ENCODE measurements at places on chromosomes 1 and 21.

- DNase-seq = no peak
Observed at GRCh38 chr1:201511941-201512539, 5.1 kb upstream of the CSRP1 start.

DNA sequence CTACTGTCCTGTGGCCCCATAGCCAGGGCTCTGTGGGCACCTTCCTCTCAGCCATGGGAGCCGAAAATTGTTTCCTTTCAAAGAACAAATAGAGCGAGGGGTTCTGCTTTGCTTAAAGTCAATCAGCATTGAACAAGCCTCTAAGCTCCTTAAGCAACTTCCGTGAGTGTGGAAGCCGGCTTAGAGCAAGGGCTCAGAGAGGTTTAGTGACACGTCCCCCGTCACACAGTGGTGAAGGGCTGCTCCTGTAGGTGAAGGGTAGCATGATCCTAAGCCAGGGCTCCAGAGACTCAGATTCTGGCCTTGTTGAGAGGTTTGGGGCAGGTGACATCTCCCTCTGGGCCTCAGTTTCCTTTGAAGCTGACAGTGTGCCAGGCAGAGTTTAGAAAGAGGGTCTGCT lies 94.0 kb upstream of the WNT4 start:
- no peak for DNase-seq

- no peak for DNase-seq
Observed at GRCh38 chr1:16141573-16142336, 14.1 kb downstream of the EPHA2 start.

GRCh38 chr1:106676021-106676420 lies 380.5 kb upstream of the PRMT6 start:
- no peak for DNase-seq

DNA sequence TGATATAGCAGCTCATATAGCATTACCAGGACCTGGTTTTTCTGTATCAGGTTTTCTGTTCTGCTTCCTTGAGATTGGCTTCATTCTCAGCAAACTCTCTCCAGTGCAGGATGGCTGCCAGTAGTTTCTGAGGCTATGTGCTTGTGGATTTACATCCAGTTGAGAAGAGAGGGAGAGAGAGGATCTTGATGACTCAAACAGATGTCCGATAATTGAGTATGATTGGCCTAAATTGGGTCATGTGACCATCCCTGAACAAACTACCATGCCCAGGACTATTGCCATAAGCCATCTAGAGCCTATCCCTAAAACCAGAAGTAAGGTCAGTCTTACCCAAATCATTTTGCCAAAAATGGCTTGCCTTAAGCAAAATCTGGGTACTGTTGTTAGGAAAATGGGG lies 18.1 kb upstream of the PSMA5 start:
- DNase-seq = no peak
